ENCODE measurements at places on chromosomes 5 and 9.

DNA sequence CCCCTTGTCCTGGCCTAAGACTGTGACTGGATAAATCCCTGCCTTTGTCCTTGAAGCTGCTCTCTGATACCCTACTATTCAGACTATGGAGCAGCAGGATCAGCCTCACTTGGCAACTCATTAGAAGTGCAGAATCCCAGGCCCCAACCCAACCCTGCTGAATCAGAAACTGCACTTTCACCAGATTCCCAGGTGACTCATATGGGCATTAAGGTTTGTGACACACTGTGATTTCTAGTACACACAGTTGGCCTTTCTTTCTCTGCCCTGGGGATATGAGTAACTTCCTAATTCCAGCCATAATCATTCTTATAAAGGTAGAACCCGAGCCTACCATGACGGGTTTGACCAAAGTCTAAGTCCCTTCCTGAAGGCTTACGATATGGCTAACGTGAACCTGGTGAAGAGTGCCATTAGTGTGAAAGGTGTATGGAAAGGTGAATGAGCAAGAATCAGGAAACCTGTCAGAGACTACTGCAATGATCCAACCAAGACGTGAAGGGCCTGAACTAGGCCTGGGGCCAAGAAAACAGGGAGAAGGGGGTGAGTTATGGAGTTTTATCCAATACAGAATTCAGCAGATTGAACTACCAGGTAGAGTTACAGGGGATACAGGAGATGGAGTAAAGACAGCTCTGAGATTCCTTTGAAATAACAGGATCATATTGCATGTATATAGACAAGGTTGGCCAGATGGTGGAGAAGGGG is 533.0 kb downstream of the BNC2 start:
- DNase-seq: peak; percentile 92

DNA sequence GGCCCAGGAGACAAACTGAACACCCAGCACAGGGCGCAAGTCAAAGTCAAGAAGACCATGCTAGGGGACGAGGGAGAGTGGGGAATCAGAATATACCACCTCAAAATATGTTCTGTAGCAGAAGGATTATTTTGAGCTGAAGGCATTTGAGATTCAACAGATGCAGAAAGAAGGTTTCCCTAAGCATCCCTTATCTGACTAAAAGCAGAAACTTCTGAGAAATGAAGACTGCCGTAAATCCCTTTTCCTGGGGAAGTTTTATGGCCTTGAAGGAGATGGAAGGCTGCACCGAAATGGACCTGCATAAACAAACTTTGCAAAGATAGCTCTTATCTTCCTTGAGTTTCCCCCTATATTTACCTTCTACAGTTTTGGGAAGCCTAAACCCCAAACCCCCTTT is 72.8 kb downstream of the PTTG1 start:
- no peak for DNase-seq

GRCh38 chr9:93218161-93218560 is 34.2 kb downstream of the WNK2 start:
- no peak for DNase-seq

GRCh38 chr9:31715250-31715649 is 669.2 kb upstream of the ACO1 start:
- no peak for DNase-seq

DNA sequence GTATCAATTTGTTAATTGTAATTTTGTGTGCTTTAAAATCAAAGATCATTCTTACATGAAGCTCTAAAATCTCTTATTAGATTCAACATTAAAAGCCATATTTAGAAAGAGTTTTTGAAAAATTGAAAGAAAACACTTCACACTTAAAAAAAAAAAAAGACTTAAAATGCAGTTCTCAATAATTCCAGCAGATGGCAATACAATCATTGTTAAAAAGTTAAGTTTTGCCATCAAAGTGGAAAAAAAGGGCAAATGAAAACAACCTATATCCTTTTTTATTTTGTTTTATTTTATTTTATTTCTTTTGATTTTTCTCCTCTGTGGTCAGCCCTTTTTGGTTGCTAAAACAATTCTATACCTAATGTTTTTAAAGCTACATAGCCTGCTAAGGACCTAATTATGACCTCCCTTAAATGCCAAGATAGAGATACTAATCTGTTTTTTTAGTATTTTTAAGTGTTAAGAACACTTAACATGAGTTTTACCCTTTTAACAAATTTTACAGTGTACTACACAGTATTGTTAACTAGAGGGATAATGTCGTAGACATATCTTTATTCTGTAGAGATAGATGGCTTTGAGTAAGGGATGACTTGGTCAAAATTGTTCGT is 154.2 kb upstream of the DAB2 start:
- peak; percentile 24 for DNase-seq
